KBM-7 (cell line): ENCODE measurements at places on chromosomes 16 and 17.
A peak's percentile ranks its signal among the peaks of the same experiment; 100 is the strongest.

- DNase-seq, result no peak
Observed at GRCh38 chr17:61444831-61445230, 7.4 kb upstream of the TBX4 start.

DNA sequence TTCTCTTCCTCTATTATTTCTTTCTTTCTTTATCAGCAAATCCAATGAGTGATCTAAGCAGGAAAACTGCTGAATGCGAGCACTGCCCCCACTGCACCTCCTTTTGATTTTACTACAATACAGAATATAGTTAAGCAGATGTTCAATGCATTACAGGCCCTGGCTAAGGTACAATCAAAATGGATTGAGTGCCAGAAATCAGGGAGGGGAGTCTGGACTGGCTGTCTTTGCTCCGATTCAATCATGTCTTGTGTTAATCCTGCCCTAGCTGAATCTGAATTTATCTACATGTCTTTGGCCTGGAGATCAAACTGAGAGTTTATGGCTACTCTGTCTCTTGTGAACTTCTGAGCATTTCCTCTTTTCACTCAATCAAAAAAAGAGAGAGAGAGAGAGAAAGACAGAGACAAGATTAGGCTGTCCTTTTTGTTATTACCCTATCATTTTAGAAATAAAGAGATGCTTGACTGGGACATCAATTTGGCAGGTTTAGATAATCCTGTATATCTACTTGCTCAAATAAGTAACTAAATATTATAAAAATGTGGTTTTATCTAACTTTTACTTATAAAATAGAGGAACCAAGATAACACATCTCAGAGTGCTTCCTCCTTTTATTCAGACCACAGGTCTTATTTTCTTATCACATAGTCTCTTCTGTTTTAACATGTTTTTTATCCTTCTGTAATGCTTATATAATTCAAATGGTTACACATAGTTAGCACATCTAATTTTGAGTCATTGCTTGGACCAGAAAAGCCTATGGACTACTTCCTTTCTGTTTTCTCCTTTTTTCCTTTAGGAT, 656.2 kb downstream of the KCNJ2 start:
- DNase-seq, result peak; percentile 28

GRCh38 chr16:81997738-81998137, 13.5 kb downstream of the SDR42E1 start:
- DNase-seq, result no peak

- DNase-seq, result peak; percentile 57
Observed at GRCh38 chr17:64262198-64262999, 661 bp downstream of the TEX2 start.

DNA sequence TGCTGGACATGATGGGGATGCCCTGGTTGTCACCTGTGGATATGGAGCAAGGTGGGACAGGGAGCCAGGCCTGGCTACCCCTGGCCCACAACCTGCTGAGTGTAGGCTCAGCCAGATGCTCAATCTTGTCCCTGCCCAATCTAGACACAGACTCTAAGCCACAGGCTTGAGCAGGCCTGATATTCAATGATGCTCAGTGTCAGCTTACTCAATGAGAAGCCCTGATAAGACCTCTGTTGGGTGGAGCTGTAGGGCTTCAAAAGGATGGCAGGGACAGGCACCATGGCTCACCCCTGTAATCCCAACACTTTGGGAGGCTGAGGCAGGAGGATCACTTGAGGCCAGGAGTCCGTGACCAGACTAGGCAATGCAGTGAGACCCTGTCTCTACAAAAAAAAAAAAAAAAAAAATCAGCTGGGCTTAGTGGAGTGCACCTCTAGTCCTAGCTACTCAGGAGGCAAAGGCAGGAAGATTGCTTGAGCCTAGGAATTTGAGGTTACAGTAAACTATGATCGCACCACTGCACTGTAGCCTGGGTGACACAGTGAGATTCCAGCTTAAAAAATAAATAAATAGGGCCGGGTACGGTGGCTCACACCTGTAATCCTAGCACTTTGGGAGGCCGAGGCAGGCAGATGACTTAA, 3.4 kb downstream of the LCAT start:
- DNase-seq, result no peak

GRCh38 chr16:81600275-81600674, 155.7 kb downstream of the CMIP start:
- no peak for DNase-seq

- no peak for DNase-seq
Observed at GRCh38 chr17:82664701-82665182, 16.5 kb upstream of the WDR45B start.

DNA sequence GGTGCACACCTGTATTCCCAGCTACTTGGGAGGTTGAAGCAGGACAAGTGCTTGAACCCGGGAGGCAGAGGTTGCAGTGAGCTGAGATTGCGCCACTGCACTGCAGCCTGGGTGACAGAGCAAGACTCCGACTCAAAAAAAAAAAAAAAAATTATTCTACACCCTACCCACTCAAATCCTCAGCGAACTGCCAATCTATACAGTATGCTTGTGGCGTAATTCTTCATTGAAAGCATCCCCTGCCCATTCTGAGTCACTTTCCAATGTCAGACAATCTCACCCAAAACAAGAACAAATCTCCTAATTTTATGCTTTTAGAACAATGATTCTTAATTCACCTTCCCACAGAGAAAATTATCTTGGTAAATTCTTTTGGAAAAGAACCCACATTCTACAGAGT, 12.0 kb downstream of the AMFR start:
- no peak for DNase-seq

- no peak for DNase-seq
Observed at GRCh38 chr16:89397331-89397861, 93.0 kb downstream of the ANKRD11 start.

GRCh38 chr17:497241-498034, 144.8 kb upstream of the RPH3AL start:
- no peak for DNase-seq

GRCh38 chr16:75060723-75061122, 55.9 kb downstream of the LDHD start:
- DNase-seq, result peak; percentile 57

DNA sequence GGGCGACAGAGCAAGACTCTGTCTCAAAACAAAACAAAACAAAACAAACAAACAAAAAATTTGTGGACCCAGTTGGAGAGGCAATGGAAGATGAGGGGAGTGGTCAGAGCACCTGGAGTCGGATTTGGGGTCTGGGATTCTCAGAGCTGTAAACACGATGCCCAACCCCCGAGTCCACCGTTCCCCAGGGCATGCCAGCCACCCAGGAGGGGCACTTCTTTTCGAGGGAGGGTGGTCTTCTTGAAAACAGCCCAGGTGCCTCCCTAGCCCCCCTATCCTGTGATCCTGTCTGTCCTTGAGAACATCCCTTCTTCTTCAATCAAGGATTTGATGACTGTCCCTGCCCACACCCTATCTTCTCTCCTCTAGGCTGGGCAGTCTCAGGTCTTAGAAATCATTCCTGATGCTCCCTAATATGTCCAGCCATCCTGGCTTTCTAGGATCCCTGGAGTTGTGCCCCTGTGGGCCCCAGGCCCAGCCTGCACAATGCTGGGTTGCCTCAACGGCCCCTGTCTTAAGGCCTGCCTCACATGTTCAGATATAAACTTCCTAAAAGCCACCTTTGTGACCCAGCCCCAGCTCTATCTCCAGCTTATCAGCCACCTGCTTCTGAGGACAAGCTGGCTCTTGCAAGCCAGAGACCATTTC, 3.1 kb upstream of the SLC13A2 start:
- DNase-seq, result no peak

DNA sequence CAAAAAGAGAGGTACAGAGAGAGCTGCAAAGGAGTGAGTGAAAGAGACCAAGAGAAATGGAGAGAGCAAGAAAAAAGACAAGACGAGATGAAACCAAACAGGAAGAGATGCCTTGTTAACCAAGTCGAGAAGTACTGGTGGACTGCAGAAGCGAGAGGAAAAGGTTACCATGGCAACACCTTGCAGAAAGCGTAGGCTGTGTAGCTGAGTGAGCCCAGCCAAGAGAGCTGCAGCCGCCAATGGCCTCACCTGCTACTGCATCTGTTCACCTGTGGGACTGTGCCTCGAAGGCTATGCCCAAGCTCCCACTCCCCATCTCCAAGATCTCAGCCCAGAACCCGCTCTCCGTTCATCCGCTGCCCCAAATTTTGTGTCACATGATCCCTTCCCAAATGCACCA, 161.3 kb downstream of the SLC39A11 start:
- no peak for DNase-seq

DNA sequence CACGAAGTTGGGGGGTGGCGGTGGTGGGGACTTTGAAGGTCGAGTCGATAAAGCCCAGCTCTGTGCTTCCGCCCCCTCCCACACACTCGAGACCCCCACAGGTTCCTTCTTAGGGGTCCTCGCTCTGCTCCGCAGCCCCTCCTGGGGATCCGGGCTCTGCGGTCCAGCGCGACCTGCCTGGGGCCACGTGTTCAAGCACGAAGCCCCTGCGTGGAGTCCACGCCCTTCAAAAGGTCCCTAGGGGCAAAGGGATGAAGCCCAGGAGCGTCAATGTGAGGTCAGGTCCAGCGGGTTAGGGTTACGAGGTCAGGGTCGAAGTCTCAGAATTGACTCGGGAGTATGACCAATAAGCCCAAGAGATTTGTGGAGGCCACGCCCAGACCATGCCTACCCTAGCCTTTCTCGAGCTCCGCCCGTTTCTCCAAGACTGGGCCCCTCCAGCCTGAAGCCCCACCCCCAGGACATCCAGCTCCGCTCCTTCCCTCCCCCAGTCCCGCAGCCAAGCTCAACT, 786 bp upstream of the CACNA1G start:
- peak; percentile 75 for DNase-seq

DNA sequence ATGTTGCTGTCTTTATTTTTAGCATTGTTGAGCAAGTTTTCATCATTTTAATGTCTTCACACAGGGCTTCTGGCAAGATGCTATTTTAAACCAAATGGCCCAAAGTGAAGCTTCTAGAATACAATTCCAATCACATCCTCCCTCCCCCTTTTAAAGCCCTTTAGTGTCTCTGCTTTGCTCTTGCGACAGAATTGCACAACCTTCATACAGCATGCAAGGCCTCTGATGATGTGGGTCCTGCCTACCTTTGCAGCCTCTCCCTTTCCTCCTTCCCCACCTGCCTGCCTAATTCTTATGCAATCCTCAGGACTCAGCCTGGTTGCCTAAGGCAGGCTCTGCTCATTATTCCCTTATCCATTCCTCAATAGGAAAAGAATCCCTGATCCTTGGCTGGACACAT, 381.7 kb downstream of the SLC39A11 start:
- no peak for DNase-seq

GRCh38 chr16:19883296-19883965, 1.2 kb downstream of the GPRC5B start:
- DNase-seq, result peak; percentile 29

GRCh38 chr17:15946611-15947120, 1.7 kb downstream of the ADORA2B start:
- no peak for DNase-seq
